ENCODE measurements at places on chromosomes 2 and 18.

- DNase-seq: no peak
These were observed 14.9 kb downstream of the SLC9A4 start for GRCh38 chr2:102487761-102488462.

DNA sequence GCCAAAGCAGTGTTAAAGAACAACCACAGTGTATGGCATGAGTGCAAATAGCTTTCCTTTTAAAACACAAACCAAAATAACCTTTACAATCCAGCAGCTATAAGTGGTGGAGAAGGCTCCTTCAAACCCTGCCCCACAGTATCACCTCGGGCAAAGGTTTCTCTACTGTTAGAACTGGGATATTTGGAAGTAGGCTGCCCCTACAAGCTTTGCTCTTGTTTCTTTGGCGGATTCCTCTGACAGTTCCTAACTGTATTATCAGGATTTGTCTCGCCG is 214.8 kb downstream of the ZNF521 start:
- DNase-seq: no peak

DNA sequence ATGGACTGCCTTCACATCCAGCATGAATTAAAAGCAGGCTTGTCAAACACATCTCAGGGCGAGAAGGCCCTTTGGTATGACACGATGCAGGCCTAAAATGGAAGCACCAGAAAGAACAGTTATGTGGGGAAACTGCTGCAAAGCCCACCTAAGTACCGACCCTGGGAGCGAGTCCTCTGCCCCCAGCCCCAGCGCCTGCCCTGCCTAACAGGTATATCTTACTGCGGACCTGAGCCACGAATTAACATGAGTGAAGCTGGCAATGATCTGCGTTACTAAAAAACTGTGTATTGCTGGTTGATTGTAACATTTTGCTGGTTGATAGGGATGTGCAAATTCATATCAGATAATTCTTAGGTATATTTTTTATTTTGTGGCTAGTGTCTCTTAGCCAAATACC is 441.5 kb downstream of the ZNF516 start:
- DNase-seq: no peak

GRCh38 chr18:76459687-76460350 is 35.2 kb downstream of the ZNF516 start:
- DNase-seq: no peak

GRCh38 chr2:194332799-194333490 is 1324.1 kb upstream of the SLC39A10 start:
- DNase-seq: no peak

- DNase-seq: no peak
These were observed 48.0 kb downstream of the TCF7L1 start for GRCh38 chr2:85181134-85181631.

- no peak for DNase-seq
These were observed 45.7 kb downstream of the RAB31 start for GRCh38 chr18:9753846-9754245.

GRCh38 chr18:50249576-50249975 is 16.7 kb downstream of the CFAP53 start:
- no peak for DNase-seq

DNA sequence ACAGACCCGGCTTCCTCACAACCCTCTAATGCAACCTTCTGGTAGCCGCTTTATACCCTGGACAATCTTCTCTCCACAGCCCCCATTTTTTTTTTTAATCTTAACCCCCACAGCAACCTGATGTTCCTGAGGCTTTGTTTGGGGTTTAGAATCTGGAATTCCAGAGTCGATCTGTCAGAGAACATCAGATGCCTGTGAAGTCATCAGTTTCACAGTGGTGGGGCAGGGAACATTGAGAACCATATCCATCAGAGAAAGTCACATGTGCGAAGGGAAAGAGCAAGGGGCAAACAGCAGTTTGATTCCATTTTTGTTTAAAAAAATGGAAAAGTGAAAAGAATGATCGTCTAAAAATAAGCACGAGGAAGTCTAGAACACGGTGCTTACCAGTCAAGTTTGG is 20.6 kb downstream of the NPAS2 start:
- no peak for DNase-seq

- no peak for DNase-seq
These were observed 56.9 kb upstream of the ZNF397 start for GRCh38 chr18:35183886-35184285.

DNA sequence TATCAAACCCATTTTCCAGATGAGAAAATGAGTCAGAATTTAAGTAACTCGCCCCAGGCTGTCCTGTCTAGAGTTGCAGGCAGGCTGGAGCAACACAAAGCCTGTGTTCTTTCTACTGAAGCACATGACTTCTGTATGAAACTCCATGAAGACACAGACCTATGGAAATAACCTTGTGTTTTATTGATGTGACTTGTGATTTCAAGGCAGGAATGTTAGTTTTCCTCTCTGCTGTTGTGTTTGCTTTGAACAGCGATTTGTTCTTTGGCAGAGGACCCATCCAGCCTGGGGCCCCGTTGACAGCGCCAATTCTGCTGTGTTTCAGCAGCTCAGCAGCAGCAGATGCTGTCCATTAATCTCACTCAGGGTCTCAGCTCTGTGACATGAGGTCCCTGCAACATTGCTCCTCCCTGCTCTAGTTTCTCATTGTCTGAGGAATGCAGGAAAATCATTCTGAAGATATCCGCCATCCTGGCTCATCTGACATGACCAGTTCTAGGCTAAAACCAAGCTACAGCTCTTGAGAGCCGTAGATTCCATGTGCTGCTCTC is 344.3 kb upstream of the RAB12 start:
- no peak for DNase-seq

GRCh38 chr2:27973592-27973991 is 83.1 kb downstream of the BABAM2 start:
- no peak for DNase-seq

DNA sequence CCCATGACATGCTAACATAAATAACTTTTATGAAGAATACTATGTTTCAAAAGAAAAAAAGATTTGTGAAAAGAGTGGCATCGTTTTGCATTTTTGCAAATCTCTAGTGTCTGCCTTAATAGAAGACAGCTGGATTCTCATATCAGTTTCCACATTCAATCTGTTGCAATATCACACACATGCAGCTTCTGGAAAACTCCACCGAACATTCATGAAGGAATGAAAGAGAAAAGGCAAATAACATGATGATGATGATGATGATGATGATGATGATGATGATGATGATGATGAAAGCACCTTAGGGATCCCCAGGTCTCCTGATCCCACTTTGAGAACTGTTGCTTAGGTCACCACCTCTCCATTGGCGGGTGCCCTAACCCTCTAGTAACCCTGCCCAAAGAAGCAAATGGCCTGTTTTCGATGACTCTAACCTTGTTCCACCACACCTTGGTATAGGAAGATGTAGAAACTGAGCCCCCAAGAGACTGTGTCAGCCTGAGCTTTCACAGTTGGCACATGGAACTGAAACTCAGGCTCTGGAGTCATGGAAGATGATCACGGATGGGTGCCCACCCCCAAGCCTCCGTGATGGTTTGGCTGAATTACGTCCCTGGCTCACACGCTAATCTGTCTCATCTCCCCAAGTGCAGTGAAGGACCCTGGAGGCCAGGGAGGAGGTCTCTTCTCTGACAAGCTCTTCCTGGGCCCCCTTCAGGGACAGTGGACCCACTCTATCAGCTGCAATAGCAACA is 80.1 kb upstream of the SMAD7 start:
- no peak for DNase-seq

DNA sequence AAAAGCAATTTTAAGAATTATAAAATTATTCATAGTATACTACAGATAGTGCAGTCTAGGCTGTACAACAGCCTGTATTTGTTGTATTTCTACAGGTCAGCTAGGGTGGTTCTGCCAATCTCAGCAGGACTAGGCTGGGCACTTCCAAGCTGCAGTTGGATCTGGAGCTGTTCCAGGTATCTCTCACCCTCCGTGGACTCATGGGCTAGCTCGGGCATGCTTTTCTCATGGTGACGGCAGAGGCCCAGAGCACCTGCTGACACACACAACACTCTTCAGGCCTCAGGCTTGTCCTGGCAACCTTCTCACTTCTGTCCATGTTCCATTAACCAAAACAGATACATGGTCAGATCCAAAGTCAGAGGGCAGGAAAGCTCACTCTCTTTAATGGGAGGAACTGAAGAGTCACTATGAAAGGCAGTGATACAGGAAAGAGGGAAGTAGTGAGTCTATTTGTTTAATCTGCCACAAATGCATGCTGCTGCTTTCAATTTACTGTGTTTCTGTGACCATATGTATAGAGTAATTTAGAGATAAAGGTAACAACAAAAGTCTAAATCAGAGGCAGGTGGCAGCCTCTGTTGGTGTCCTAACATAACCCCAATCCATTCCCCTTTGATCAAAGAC is 462.4 kb upstream of the ACVR2A start:
- DNase-seq: no peak

All from CMK (cell line).